Activated T-cell treated with anti-CD3 and anti-CD28 coated beads, Interleukin-2, amount 50 U/mL, for 72 hours (primary cell): ENCODE measurements at places on chromosomes 5 and 9.

GRCh38 chr9:38017149-38017884 lies 51.7 kb downstream of the SHB start:
- no peak for DNase-seq

DNA sequence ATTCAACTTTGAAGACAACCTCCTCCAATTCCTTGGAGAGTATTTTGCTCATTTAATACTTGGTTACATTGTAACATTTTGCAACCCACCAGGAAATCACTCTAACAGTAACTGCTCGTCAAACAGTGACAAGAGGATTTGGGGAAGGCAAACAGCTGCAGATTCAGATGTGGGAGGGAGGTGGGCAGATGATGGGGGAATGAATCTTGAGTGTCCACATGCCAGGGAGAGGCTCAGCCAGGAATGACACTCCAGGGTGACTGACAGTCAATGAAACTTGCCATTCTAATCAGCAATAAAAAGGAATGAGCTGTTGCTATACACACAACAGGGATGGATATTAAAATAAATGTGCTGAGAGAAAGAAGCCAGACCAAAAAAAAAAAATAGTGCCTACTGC lies 97.7 kb upstream of the ANKRD55 start:
- DNase-seq, result no peak

GRCh38 chr9:133759946-133760345 lies 21.8 kb upstream of the SARDH start:
- DNase-seq, result no peak

GRCh38 chr9:79382044-79382443 lies 189.7 kb upstream of the TLE4 start:
- no peak for DNase-seq

DNA sequence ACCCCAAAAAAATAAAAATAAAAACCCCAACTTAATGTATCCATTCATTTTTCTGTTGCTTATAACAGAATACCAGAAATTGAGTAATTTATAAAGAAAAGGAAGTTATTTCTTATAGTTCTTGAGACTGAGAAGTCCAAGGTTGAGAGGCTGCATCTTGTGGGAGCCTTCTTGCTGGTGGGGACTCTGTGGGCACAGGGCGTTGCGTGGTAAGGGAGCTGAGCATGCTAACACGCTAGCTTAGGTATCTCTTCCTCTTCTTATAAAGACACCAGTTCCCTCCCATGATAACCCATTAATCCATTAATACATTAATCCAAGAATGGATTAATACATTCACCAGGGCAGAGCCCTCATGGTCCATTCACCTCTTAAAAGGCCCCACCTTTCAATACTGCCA lies 150.9 kb downstream of the ZSWIM6 start:
- no peak for DNase-seq
